ENCODE measurements at places on chromosomes 12 and 14.

- no peak for DNase-seq
Measured at GRCh38 chr14:71557351-71557750, 374.9 kb upstream of the RGS6 start.

DNA sequence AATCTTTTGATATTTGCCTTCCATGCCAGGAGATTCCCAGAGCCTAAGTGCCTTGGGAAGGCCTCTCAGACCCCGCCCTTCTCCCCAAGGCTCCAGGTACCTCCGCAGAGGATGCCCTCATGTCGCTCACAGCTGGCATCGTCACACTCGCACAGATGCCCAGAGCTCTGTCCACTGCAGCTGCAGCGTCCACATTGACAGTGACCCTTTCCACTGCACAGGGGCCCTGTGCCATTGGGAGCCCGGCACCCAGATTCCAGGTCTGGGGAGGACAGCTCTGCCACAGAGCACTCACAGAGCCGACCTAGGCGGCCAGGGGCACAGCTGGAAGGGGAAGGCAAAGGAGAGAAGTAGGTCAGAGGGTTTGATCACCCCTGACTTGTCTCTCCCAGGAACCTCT lies 12.3 kb upstream of the CSAD start:
- DNase-seq = no peak

- no peak for DNase-seq
Measured at GRCh38 chr14:63777024-63777423, 49.2 kb upstream of the SGPP1 start.

- no peak for DNase-seq
Measured at GRCh38 chr12:19484738-19485137, 45.4 kb downstream of the AEBP2 start.

- no peak for DNase-seq
Measured at GRCh38 chr14:71143381-71144290, 236.4 kb downstream of the PCNX1 start.

GRCh38 chr12:90207799-90208198 lies 499.2 kb upstream of the ATP2B1 start:
- no peak for DNase-seq
